Endothelial cell of umbilical vein (primary cell): ENCODE measurements at places on chromosomes 3 and 15. TPM values are rescaled to one million over a fixed set of nuclear protein-coding genes. Genes with fewer than 3 reads are reported as not detected.

- DNase-seq, result peak; percentile 84
Measured at GRCh38 chr15:47517737-47518136, 199.6 kb upstream of the SEMA6D start.

DNA sequence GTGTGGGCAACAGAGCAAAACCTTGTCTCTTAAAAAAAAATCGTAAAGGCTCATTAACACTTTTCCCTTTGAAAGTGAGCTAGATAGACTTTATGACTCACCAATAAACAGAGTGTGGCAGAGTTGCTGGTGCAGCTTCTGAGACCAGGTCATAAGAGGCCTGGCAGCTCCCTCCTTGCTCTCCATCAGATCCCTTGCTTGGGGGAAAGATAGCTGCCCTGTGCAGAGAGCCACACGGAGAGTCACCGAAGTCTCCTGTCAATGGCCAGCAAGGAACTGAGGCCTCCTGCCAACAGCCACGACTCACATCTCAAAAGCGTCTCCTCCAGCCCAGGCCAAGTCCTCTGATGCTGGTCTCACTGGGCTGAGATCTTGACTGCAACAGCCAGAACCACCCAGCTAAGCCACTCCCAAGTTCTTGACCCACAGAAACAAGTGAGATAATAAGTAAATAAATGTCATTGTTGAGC lies 8.7 kb upstream of the GP9 start:
- no peak for DNase-seq

GRCh38 chr3:36893826-36894225 lies 51.0 kb downstream of the TRANK1 start:
- no peak for DNase-seq

DNA sequence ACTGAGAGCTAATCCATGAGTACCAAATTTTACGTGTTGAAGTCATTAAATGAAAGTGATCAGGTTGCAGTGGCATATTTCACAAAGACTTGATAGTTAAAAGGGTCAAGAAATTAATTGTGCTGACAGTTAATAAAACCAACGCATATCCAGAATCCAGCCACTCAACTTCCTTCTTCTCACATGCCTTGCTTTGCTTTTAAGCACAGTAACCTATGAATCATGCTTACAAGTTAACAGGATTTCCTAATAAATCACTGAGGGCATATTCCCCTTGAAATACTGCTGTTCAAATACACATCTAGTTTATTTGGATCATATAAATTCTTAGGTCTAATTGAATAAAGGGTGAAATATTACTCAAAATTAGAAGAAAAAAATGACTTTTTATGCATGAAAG lies 801.5 kb upstream of the EPHA6 start:
- no peak for DNase-seq

GRCh38 chr3:177598097-177598833 lies 401.0 kb upstream of the TBL1XR1 start:
- DNase-seq, result no peak

- DNase-seq, result peak; percentile 77
Measured at GRCh38 chr3:43894176-43895049, 203.7 kb downstream of the ABHD5 start.

DNA sequence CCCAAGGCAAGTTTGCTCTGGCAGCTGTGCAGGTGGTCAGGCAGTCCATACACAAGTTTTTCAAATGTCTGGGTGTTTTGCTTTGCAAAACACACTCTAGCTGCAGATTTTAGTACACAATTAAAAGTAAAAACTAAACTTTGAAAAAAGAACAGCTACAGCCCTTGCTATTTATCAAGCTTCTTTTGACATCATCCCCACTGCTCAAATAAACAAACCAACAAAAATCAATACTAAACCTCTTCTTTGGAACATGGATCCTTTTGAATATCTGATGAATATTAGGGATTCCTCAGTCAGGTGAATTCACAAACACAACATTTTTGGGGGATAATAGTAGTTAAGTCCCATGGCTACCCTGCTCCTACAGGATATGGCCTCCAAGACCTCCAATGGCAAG lies 249.2 kb downstream of the SUCLG2 start:
- DNase-seq, result no peak

GRCh38 chr3:107870096-107870495 lies 220.7 kb downstream of the CD47 start:
- DNase-seq, result no peak

ANKRD63 gene
- not detected in 2 replicates for total RNA-seq

GRCh38 chr3:11078826-11079515 lies 75.3 kb upstream of the HRH1 start:
- no peak for DNase-seq

DNA sequence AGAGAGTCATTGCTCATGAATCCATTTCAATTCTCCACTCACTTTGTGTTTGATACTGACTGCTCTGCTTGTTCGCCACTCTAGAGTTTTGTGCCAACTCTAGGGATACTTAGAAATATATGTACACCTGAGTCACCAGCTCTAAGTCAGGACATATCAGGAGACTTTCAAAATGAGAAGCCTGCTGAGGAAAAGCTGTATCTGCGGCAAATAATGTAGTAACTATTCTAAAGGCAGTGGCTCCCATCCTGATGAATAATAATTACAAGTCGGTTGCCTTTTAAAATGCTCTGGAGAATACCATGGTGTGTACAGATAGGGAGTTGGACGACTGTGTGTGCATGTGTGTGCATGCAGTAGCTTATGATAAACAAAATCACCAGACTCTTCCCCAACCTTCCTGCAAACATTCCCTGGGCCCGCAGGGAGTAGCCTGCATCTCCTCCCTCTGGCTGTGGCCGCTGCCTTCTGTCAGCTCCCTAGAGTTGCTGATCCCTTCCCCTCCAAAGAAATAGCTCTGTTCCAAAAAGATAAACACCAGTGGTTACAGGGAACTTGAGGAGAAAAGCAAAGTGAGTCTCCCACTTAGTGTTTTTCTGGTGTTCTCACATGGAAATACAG lies 346.3 kb upstream of the UMPS start:
- no peak for DNase-seq

C3orf52 gene
- 2.1 and 4.6 TPM in 2 replicates for total RNA-seq

DNA sequence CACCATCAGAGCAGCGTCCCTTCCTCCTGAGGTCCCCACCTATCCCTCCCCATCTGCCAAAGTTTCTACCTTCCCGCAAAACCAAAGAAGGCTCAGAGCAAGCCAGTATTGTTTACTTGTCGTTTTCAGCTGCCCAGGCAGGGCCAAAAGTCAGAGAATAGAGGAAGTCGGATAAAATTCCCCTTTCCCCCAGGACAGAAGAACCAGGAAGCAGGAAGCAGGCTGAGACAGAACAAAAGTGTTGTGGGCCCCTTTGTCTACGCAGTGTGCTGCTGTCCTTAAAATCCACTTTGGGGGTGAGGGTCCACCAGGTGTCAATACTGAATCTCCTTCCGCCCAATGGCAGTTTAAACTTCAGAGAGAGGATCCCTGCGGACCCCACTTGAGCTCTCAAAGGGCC lies 18.5 kb upstream of the RPL32 start:
- no peak for DNase-seq

RPL32 gene
- total RNA-seq, result 1,569 and 1,588 TPM in 2 replicates

ATP10A gene
- total RNA-seq, result not detected in 2 replicates
